ENCODE measurements at places on chromosomes 4 and X.

DNA sequence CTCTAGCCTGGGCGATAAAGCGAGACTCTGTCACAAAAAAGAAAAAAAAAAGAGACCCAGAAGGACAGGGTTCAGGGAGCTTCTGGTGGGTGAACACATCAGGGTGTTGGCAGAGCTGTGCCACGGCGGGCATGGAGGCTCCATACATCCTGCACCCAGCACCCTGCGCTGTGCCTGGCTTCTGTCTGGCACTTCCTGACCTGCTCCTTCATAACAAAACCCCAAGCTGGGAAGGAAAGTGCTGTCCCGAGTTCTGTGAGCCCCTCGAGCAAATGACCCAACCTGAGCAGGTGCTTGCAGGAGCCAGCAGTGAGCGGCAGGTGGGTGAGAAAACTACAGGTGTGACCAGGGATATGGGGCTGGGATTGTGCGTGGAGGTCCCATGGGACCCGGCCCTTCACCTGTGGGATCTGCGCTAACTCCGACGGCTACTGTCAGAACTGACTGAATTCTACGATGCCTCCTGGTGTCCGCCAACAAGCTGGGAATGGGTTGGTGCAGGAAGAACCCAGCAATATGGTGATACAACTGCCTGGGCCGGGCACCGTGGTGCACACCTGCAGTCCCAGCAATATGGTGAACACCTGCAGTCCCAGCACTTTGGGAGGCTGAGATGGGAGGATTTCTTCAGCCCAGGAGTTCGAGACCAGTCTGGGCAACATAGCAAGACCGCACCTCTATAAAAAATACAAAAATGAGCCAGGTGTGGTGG is 18.9 kb downstream of the ASMTL start:
- DNase-seq = no peak

- DNase-seq = no peak
These were observed 333.9 kb downstream of the SH2D1A start for GRCh38 chrX:124680287-124680686.

DNA sequence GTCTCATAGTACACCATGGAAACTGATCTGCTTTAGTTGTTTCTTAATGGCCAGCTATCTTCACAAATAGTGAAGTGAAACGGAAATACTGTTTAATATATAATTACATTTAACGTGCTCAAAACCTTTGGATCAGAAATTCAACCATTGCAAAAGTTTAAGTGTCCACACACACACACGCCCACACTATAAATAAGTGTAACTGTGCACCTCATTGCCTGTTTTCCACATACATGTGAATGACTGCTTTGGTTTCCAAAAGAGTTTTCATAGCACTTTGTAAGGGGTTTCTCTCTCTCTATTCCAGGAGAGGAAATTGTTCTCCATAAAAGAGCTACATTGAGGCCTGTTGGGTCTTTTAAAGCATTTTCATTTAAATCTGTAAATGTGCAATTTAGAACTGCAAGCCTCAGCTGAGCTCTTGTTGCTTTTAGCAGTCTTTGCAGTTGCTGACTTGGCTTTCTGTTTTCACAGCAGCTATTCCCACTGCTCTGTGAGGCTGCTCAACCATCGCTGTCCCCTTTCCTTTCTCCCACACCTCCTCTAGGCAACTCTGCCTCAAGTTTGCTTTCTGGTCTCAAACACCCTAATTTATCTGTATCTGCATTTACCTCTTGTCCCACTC is 94.5 kb downstream of the RAPGEF2 start:
- no peak for DNase-seq

GRCh38 chr4:3835527-3836405 is 69.6 kb downstream of the ADRA2C start:
- no peak for DNase-seq

- no peak for DNase-seq
These were observed 10.5 kb upstream of the ADD1 start for GRCh38 chr4:2832981-2833670.

DNA sequence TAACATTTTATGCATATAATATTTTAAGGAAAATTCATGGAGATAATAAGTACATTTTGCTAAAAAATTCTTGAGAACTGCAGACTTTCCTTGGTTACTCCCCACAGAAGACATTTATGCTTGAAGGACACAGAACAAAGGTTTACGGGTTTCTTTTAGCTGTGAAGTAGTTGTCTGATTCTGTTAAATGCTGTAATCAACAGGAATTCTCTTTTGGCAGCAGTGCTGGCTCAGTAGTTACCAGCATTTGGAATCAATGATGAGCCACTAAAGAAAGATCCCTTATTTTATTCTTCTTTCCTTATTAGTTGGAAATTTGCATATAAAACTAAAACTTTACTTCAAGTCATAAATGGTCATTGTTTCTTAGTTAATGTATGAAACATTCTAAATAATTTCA is 199.3 kb upstream of the FAT4 start:
- no peak for DNase-seq

DNA sequence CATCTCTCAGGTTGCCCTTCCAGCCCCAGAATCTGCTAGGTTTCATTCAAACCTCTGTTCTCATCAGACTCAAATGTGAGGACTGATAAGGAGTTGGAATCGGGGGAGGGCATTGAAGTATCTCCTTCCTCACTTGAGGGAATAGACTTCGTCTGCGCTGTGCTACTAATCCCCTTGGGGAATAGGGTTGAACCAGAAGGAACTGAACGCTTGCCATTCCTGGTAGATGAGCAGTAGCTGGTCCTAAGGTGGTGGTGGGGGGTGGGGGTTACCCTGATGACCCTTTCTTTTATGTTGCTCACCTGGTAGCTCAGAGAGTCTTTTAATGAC is 692 bp upstream of the SLC9A7 start:
- no peak for DNase-seq

DNA sequence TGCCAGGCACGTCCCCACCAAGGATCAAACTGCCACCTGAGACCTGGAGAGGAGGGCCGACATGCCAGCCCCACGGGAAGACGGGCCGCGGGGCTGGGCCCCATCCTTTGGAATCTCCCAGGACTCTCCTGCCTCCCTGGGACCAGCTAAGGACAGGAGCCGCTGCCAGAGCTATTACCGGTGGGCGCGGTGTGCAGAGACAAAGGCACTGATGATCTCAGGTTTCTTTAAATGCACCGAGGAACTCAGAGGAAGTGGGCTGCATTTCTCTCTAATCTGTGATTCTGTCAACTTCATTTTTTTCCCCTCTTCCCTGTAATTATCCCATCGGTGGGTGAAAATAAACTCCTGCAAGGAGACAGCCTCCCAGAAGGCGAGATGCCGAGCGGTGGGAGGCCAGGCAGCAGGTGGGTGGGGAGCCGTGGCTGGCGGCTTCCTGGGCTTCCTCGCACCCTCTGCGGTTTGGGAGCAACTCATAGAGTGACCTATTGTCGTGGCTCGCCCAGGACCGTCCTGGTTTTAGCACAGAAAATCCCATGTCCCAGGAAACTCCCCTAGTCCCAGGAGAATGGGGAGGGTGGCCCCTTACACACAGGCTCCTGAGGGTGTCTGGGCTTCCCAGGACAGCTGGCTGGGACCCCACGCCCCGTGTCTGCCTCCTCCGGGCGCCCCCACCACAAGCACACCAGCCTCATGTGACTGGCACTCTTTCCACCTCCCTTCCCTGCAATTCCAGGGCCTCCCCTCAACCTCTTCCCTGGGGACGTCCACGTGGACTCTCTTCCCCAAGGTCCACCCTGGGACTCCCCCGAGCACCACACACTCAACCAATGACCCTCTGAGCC is 62.3 kb upstream of the ADRA2C start:
- DNase-seq = no peak

DNA sequence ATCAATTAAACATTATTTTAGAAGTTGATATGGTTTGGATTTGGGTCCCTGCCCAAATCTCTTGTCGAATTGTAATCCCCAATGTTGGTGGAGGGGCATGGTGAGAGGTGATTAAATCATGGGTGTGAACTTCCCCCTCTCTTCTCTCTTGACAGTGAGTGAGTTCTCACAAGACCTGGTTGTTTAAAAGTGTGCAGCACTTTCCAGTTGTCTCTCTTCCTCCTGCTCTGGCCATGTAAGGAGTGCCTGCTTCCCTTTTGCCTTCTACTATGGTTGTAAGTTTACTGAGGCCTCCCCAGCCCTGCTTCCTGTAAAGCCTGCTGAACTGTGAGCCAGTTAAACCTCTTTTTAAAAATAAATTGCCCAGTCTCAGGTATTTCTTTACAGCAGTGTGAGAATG is 141.4 kb downstream of the GALNTL6 start:
- peak; percentile 39 for DNase-seq

- DNase-seq = no peak
These were observed 55.5 kb downstream of the SCML1 start for GRCh38 chrX:17792826-17793225.

DNA sequence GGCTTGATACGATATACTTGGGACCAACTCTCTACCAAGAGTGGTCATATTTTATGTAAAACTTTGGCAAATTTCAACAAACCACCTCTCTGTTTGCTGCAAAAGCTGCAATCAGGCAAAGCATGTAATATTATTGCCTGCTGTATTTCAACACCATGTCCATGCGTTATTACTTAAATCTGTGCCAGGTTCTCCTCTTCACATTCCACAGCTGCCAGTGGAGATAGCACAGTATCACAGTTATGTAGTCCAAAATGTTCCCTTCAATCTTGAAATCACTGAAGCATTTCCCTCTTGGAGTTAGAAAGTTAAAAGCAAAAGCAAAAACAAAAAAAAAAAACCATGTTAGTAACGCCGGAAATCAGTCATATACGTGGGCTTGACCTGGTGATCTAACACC is 396.7 kb upstream of the MAGEC2 start:
- no peak for DNase-seq

- no peak for DNase-seq
These were observed 1000.4 kb downstream of the STPG2 start for GRCh38 chr4:97142893-97143292.

GRCh38 chr4:179750374-179750773 is 2308.1 kb upstream of the AGA start:
- DNase-seq = no peak

DNA sequence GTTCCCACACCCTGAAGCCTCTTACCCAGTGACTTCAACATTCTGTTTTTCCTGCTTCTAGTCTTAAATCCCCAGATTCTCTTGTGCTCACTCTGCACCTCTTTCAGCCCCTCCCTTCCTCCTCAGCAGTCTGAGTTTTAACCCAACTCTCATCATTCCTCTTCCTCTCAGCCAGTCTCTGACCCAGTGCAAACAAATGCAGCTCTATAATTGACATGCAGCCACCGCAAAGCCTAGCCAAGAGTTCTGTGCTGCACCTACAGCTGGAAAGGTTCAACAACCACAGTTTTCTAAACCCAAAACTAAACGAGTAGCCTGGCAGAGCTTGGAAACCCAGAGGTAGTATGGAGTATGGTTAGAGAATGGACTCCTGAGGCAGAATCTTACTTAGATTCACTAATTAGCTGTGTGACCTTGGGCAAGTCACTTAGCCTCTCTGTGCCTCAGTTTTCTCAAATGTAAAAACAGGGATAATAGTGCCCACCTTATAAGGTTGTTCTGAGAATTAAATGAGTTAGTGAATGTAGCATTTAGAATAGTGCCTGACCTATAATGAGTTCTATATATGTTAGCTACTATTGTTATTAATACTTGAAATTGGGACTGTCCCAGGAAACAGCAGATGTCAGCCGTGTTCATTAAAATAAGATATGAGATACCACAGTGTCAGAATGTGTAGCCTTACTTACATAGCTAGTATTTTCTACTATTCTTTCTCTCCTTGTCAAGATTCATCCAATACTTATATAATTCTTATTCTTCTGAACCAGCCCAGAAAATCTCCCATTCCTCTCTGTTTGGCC is 3.5 kb downstream of the TMEM154 start:
- no peak for DNase-seq

DNA sequence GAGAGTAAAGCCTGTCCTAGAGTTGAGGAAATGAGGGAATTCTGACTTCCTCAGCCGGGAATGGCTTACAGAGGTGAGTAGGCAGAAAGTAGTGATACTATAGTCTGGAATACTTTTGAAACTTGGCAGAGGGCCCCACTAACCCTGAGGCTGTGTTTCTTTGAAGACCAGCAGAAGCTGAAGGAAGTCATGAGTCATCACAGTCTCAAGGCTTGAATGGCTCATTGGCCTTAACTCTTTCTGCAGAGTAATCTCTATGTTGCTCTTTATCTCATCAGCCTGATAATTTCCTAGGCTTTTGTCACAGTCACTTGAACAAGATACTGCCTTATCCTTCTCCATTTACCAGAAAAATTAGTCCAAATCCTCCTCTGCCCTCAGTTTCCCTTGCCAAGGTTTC is 80.8 kb downstream of the ANKRD50 start:
- DNase-seq = peak; percentile 60

DNA sequence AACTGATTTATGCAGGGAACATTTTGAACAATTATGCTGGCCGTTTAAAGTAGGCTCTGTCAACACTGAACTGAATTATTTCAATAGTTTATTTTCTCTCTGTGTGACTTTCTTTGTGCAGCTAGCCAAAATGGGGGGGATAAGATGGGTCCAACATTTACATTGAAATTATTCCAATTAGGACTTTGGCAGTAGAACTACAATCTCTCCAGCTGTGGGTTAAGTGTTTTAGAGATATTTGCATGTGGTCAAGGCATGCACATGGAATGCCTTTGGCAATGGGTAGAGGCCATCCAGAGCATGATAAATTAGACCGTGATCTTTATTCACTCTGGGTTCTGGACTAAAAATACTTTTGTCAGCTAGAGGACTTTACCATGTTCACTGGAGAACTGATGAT is 107.9 kb upstream of the ELOVL6 start:
- DNase-seq = no peak

DNA sequence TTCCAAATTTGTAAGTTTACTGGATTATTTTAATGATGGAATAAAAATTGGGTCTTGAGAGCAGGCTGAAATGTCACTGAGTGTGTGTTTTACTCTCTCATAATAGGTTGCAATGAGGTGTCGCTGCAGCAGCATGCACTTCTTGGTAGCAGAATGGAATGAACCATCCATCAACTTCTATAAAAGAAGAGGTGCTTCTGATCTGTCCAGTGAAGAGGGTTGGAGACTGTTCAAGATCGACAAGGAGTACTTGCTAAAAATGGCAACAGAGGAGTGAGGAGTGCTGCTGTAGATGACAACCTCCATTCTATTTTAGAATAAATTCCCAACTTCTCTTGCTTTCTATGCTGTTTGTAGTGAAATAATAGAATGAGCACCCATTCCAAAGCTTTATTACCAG is 2.6 kb downstream of the SAT1 start:
- no peak for DNase-seq

DNA sequence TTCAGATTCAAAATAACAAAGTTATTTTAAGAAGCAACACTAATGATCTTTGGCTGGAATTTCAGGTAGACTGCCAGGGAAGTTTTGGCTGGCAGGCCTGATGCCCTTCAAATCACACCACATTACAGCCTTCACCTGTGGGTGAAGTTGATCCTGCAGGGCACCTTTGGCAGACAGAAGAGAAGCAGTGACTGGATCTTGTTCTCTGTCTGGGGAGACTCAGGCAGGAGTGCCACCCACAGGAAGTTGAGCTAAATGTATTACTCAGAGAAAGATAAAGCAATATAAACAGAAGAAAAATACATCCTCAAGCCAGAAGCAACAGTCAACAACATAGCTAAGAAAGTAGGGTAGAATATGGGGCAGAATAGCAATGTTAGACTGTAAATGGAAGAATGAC is 12.8 kb upstream of the CFAP299 start:
- no peak for DNase-seq

Measured in inflammatory macrophage treated with lipopolysaccharide for 4 hours (primary cell).